ENCODE measurements at places on chromosomes 13 and 19. TPM values are rescaled to one million over a fixed set of nuclear protein-coding genes. Genes with fewer than 3 reads are reported as not detected.

- DNase-seq: no peak
- H3K27ac ChIP-seq: no peak overlapping the region
- H3K27me3 ChIP-seq: no peaks in the 10 kb centered on the region
Measured at GRCh38 chr13:79190932-79191331, 215.1 kb downstream of the RBM26 start.

- H3K4me3 ChIP-seq: no peak overlapping the region
- H3K4me1 ChIP-seq: peaks cover 38% of the 10 kb centered on the region
- no peaks in the 10 kb centered on the region for H3K27me3 ChIP-seq
- H3K27ac ChIP-seq: no peak overlapping the region
- DNase-seq: no peak
Measured at GRCh38 chr13:70394031-70394548, 285.8 kb upstream of the KLHL1 start.

- no peaks in the 10 kb centered on the region for H3K36me3 ChIP-seq
- H3K27ac ChIP-seq: no peak overlapping the region
- H3K4me3 ChIP-seq: no peak overlapping the region
- no peaks in the 10 kb centered on the region for H3K27me3 ChIP-seq
Measured at GRCh38 chr13:107906131-107906530, 309.2 kb downstream of the LIG4 start.

DNA sequence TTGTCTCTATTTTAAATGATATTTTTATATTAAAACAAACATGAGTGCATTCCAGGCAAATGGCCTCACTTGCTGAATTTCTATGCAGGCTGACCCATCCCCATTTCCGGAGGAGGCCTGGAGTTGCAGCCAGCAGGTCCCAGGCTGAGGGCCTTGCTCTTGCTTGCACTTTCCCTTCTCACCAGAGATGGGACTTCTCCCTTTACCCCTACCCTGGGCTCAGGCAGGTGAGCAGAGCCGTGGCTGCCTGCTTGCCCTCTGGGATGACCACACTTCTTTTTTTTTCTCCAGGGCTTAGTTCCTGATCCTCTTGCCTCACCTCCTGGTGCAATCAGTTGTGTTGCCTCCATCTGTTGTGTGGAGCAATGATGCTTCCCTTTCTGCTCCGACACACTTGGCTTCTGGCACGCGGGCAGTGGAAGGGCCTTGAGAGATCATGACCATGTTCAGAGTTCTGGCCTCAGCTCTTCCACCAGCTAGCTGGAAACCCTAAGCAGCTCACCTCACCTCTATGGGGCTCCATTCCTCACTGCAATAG, 11.1 kb upstream of the OLFM4 start:
- no peak overlapping the region for H3K27ac ChIP-seq
- H3K27me3 ChIP-seq: no peaks in the 10 kb centered on the region
- no peaks in the 10 kb centered on the region for H3K4me1 ChIP-seq
- DNase-seq: no peak

GRCh38 chr13:24032674-24033073, 127.8 kb upstream of the SPATA13 start:
- H3K4me1 ChIP-seq: peaks cover 13% of the 10 kb centered on the region
- no peaks in the 10 kb centered on the region for H3K27me3 ChIP-seq
- no peak overlapping the region for H3K27ac ChIP-seq
- no peak for DNase-seq

DNA sequence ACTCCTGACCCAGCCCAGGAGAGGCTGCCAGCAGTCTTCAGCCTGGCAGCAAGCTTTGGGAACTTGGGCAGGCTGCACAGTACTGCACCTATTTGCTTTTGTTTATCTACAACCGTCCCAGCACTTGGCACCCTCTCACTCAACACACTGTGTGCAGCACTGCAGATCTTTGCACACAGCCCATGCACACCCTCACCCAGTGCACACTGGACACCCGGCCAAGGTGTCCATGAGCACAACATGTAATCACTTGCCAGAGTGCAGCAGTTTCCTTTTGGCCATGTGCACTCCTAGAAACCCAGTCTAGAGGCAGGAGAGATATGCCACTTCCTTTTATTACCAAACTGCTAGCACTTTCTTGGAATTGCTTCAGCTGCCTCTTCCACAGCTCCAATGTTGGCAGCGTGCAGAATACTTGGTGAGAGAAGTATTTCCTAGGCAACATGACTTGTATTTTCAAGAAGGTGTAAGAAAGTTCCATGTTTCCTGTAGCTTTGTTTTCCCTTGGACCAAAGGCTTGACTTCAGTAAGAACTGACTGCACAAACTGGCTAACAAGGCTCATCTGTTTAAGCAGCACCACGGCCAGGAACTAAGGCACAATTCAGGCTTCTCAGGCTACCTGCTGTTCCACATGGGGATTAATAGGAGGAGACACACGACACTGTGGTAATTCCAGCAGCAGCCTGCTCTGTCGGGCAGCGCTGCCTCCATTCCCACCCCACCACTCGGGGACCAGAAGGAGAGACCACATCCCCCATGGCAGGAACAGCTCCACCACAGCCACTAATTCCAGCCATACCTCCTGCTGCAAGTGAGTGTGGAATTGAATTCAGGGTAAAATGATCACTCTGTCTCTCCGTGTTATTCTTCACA, 15.3 kb downstream of the ATP7B start:
- H3K36me3 ChIP-seq: no peaks in the 10 kb centered on the region
- no peaks in the 10 kb centered on the region for H3K27me3 ChIP-seq
- peaks cover 51% of the 10 kb centered on the region for H3K4me1 ChIP-seq
- H3K27ac ChIP-seq: no peak overlapping the region

DNA sequence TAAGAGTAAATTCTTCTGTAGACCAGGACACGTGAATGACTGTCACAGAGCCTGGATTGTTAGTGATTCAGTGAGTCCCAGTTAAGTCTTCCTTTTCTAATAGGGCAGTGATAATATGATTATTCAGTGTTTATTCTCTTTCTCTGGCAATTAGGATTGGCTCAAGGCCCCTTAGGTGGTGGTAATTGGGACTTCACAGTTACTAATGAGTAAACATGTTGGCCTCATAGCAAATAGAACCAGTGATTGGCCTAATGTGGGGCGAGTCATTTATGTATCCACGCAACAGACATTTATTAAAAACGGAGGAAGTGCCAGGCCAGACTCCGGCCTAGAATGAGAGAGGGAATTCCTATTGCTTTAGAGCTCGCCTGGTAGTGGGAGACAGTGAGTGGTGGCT, 72.4 kb downstream of the SHISA2 start:
- DNase-seq: no peak
- peaks cover 23% of the 10 kb centered on the region for H3K4me1 ChIP-seq
- no peaks in the 10 kb centered on the region for H3K27me3 ChIP-seq
- H3K27ac ChIP-seq: peak overlapping the region; percentile 88
- no peak overlapping the region for H3K4me3 ChIP-seq
- H3K36me3 ChIP-seq: no peaks in the 10 kb centered on the region

- H3K4me3 ChIP-seq: no peak overlapping the region
- peaks cover 65% of the 10 kb centered on the region for H3K4me1 ChIP-seq
- H3K27me3 ChIP-seq: no peaks in the 10 kb centered on the region
Measured at GRCh38 chr19:38699647-38700349, 44.5 kb downstream of the CAPN12 start.

DNA sequence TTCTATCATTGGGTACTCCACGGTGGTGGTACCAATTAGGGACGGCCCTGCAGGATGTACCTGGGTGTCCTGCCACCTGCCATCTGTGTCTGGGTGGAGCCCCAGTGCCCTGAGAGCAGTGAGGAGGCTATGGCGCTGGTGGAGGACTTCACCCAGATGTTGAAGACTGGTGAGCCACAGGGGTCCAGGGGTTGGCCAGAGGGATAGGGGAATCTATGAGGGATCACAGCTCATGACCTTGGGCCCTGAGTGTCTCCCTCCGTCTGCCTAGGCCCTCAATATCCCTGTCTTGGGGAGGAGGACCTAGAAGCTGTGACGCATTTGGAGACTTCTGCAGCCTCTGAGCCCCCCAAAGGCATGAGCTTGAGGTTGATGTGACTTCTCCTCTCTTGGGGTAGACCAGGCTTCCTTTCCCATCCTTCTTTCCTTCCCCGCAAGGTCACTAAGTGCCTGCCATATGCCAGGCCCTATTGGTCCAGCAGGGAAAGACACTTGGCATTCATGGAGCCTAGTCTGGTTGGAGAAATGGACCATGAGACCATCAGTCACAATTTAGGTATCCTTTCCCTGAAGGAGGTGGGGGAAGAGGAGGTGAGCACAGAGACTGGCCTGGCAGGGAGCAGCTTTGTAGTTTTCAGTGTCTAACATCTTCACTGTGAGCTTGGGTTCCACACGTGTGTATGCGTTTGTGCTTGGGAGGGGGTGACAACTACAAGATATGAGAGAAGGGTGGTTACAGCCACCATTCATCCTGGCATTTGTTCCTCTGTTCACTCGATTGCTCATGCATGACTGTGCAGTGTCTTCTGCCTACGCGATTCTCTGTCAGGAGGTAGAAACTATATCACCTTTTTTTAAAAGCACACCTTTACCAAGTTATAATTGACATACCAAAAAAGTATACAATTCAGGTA, 5.1 kb upstream of the MZF1 start:
- no peaks in the 10 kb centered on the region for H3K4me1 ChIP-seq
- H3K4me3 ChIP-seq: no peak overlapping the region
- H3K27me3 ChIP-seq: no peaks in the 10 kb centered on the region
- no peaks in the 10 kb centered on the region for H3K36me3 ChIP-seq
- no peak overlapping the region for H3K27ac ChIP-seq
- DNase-seq: no peak

GRCh38 chr19:50922317-50922853, 11.2 kb upstream of the KLK4 start:
- DNase-seq: peak; percentile 86
- no peak overlapping the region for H3K27ac ChIP-seq
- H3K27me3 ChIP-seq: no peaks in the 10 kb centered on the region

GRCh38 chr19:4493104-4493928, 21.2 kb downstream of the HDGFL2 start:
- H3K27me3 ChIP-seq: no peaks in the 10 kb centered on the region
- no peak overlapping the region for H3K4me3 ChIP-seq
- no peaks in the 10 kb centered on the region for H3K4me1 ChIP-seq
- H3K36me3 ChIP-seq: peaks cover 1% of the 10 kb centered on the region
- DNase-seq: no peak
- H3K27ac ChIP-seq: no peak overlapping the region

DNA sequence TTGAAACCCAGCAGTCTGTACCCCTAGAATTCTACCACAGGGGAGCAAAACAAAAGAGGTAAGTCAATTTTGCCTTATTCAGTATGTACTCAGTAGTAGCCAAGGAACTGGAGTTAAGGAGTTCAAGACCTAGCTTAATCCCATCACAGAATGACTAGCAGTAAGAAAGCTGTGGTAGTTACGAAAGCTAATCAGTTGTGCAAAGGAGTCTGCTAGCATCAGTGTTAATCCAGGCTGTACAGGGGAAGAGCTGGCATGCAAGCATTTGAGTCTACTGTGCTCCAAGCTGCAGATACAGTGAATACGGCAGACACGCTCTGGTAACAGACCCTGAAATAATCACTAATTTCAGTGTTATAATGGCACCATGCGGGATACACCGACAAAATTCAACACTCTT, 4.7 kb downstream of the DNMT1 start:
- peak overlapping the region; percentile 32 for H3K27ac ChIP-seq
- no peaks in the 10 kb centered on the region for H3K36me3 ChIP-seq
- H3K4me1 ChIP-seq: no peaks in the 10 kb centered on the region
- no peaks in the 10 kb centered on the region for H3K27me3 ChIP-seq
- H3K4me3 ChIP-seq: no peak overlapping the region

DNA sequence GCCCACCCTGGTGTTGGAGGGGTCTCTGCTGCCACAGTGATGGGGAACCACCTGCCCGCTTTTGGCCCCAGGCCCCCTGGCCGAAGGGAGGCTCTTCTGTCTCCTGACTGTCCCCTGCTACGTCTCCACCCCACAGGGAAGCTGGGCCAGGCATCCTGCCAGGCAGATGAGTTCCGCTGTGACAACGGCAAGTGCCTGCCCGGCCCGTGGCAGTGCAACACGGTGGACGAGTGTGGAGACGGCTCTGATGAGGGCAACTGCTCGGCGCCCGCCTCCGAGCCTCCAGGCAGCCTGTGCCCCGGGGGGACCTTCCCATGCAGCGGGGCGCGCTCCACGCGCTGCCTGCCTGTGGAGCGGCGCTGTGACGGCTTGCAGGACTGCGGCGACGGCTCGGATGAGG, 11.0 kb downstream of the LRP3 start:
- no peaks in the 10 kb centered on the region for H3K27me3 ChIP-seq
- H3K4me3 ChIP-seq: no peak overlapping the region
- DNase-seq: no peak
- H3K36me3 ChIP-seq: no peaks in the 10 kb centered on the region
- no peaks in the 10 kb centered on the region for H3K4me1 ChIP-seq

DNA sequence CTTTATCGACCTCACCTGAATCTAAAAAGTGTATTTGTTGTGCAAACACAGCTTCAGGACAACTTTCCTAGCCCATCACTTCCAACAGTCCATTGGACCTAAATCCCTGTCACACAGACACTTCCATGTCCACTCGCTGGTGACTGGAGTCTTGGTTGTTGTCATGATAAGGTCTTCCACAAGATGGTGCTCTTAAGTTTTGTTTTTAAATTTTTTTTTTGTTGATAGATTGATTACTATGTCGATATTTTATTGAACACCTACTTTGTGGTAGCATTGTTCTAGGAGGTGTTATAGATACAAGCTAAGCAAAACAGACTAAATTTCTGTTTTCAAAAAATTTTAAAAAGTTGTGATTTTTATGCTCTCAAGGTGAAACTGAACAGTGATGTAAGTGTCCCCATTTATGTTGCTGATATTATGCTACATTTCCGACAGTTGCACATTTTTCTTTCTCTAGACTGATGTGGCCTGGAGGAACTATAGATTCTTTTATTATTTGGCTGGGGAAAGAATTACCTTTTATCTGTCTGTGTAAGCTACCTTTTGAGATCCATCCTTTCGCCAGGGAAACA, 8.1 kb upstream of the ERICH6B start:
- H3K36me3 ChIP-seq: no peaks in the 10 kb centered on the region
- no peak overlapping the region for H3K4me3 ChIP-seq
- 0 out of 2 replicates have a peak, but pooled peaks cover 4% of the 10 kb centered on the region for H3K4me1 ChIP-seq
- H3K27ac ChIP-seq: no peak overlapping the region
- H3K27me3 ChIP-seq: no peaks in the 10 kb centered on the region

Gene KIR2DL1
- total RNA-seq: not detected

Gene STRN4
- 162 TPM for total RNA-seq

Gene DGKH
- 5.8 TPM for total RNA-seq

Gene ZNF317
- 35.2 TPM for total RNA-seq

Gene CEACAM18
- total RNA-seq: not detected

Gene ZNF575
- total RNA-seq: 1.00 TPM

Gene CEACAM7
- not detected for total RNA-seq

Gene NLRP4
- total RNA-seq: not detected

Gene SIGLEC10
- not detected for total RNA-seq

Gene NANOS3
- total RNA-seq: not detected
